NCI-H187 (cell line): ENCODE measurements at places on chromosomes 12 and 14.

DNA sequence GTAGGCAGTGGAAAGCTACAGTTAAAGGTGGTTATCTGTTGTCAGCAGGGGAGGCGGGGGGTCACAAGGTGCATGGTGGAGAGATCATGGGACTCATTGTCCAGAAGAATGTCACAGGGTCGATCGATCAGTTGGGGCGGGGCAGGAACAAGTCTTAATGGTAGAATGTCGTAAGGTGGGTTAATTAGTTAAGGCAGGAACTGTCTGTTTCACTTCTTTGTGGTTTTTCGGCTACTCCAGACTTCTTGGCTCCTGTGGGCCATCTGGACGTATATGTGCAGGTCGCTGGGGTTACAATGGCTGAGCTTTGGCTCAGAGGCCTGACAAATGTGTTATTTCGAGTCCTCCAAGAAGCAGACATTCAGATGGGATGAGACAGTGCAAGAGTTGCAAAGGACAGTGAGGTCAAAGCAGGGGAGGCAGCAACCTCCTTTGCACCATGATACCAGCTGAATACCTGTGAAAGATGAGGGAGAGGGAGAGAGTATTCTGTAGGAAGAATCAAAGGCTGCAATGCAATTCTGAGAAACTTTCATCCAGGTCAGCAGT, 246.9 kb upstream of the TMEM132C start:
- DNase-seq: no peak

DNA sequence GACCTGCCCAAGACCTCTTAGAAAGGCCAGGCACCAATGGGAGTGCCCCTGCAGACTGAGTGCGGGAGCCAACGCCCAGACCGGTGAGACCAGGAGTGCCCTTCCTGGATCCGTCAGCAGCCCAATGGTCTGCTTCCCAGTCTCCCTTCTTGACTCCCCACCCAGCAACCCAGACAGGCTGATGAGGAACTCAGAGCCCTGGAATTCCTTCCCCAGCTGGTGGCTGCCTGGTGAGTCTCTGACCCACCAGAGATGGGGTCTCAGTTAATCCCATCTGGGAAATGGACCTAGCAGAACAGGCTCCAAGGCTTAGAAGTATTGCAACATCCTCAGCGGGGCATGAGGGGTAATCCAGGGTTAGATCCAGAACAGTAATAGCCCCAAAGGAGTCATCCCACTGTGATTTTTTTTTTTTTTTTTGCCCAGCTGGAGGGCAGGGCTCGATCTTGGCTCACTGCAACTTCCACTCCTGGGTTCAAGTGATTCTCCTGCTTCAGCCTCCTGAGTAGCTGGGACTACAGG, 1.5 kb upstream of the RASAL1 start:
- no peak for DNase-seq

GRCh38 chr12:132619071-132619385, 452 bp downstream of the P2RX2 start:
- DNase-seq: no peak

GRCh38 chr12:22598763-22599161, 26.2 kb upstream of the ETNK1 start:
- DNase-seq: no peak

GRCh38 chr12:132285991-132286681, 43.3 kb downstream of the GALNT9 start:
- no peak for DNase-seq

DNA sequence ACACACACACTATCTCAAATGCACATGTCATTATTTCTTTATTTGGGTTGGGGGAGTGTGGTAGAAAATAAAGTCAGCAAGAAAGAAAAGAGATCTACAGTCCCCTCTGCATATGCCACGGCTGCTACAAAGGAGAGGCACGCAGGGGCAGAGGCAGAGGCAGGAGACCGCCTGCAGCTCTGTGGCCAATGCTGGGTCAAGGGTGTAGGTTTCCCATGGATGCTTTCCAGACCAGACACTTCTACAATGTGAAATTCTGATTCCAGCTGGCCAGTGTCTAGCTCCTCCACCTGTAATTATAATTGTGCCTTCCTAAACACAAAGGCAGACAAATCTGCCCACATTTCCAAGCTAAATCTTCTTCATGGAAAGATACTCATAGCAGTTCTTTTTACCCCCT, 19.2 kb downstream of the VPS37B start:
- no peak for DNase-seq

DNA sequence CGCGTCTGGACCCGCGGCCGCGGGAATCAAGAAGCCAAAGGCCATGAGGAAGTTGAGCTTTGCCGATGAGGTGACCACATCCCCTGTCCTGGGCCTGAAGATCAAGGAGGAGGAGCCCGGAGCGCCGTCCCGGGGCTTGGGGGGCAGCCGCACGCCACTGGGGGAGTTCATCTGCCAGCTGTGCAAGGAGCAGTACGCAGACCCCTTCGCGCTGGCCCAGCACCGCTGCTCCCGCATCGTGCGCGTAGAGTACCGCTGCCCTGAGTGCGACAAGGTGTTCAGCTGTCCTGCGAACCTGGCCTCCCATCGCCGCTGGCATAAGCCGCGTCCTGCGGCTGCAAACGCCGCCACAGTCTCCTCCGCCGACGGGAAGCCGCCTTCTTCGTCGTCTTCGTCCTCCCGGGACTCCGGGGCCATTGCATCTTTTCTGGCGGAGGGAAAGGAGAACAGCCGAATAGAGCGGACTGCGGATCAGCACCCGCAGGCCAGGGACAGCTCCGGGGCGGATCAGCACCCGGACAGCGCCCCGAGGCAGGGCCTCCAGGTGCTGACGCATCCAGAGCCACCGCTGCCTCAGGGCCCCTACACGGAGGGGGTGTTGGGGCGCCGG, 1.0 kb downstream of the INSM2 start:
- DNase-seq: no peak

DNA sequence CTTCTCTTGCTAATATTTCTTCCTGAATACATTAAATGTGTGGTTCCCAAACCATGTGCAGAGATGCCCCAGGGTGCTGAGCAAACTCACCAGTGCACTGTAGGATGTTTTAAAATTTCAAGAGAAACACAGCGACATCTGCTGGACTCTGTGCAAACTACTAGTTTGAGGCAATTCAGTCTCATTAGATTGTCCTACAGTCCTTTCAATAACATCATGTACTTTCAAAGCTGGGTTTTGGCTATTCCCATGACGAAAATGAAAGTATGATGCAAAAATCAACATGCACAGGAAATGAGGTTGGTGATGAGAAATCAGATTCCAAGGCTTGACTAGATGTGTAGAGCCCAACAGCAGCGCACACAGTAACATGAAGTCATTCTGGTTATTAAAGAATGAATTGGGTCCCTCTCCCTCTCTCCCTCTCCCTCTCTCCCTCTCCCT, 66.3 kb downstream of the CLIP1 start:
- DNase-seq: no peak

GRCh38 chr12:52006726-52007157, at the start of gene TAMALIN:
TSS of gene TAMALIN (plus strand) at chr12:52006946. CDS start at chr12:52007020, 74 bp downstream.
- peak; percentile 18 for DNase-seq

- no peak for DNase-seq
Observed at GRCh38 chr12:24356240-24356804, 406.9 kb upstream of the SOX5 start.

GRCh38 chr14:26216786-26217185, 381.0 kb downstream of the NOVA1 start:
- DNase-seq: no peak
